ENCODE measurements at places on chromosomes 3 and 15.

- no peak for DNase-seq
Observed at GRCh38 chr3:42802876-42803413, 1.3 kb downstream of the HIGD1A start.

- DNase-seq = peak; percentile 25
Observed at GRCh38 chr15:82663186-82663600, 16.0 kb upstream of the CPEB1 start.

- DNase-seq = no peak
Observed at GRCh38 chr3:14768881-14769280, 49.9 kb upstream of the FGD5 start.

GRCh38 chr3:197197334-197197733 is 101.1 kb downstream of the DLG1 start:
- DNase-seq = no peak

DNA sequence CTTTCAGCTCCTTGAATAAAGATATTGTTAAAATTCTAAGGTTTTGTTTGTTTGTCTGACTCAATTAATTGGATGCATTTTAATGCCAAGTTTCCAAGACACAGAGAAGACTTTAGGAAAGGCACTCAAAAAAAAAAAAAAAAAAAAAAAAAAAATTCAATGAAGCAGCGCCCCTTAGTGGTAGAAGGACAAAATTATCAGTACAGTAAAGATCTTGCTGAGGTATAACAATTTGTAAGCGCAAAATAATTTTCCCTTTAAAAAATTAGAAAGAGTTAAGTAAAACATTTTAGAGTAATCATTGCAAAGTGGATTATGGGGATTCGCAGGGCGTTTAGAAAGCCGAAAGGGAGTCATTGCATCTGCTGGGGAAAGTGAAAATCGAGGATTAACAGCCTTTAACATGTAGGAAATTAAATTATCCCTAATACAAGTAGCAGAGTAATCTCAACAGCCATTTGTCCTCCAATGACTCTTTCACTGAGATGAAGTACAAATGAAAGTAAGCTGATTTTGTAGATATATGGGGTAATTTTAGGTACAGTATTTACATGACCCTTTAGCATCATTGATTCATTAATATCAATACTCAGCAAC is 5.8 kb upstream of the DIS3L start:
- no peak for DNase-seq

DNA sequence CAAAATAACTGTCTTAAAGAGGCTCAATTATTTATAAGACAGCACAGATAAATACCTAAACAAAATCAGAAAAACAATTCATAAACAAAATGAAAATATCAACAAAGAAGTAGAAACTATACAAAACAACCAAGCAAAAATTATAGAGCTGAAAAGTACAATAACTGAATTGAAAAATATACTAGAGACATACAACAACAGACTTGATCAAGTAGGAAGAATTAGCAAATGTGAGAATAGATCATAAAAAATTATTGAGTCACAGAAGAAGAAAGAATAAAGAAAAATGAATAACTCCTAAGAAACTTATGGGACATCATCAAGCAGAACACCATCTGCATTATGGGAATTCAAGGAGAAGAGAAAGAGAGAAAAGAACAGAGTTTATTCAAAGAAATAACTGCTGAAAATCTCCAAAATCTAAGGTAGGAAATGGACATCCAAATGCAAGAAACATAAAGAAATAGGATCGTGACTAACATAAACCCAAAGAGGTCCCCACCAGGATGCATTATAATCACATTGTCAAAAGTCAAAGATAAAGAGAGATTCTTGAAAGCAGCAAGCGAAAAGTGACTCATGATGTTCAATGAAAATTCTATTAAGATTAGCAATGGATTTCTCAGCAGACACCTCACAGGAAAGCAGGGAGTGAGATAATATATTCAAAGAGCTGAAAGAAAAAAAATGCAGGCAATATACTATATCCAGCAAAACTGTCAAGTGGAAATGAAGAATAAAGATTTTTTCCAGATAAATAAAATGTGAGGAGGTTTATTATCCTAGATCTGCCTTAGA is 85.9 kb downstream of the DCLK3 start:
- no peak for DNase-seq

GRCh38 chr15:43872416-43873020 is 45.7 kb downstream of the WDR76 start:
- DNase-seq = peak; percentile 11

GRCh38 chr15:48880070-48880634 is 2.2 kb downstream of the EID1 start:
- DNase-seq = no peak

DNA sequence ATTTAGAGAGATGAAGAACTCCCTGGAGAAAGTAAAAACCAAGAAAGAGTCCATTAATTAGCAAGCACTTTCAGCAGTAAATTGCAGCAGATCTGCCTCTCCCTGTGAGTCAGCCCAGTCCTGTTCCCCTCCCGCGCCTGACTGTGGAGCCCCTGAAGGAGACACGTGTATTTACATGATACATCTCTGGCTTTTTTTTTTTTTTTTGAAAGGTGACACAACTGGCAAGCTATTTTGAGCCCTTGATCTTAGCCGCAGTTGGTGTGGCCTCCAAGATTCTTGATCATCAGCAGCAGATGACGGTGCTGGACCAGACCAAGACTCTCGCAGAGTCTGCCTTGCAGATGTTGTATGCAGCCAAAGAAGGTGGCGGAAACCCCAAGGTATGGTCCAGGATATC is 271.8 kb upstream of the TPM1 start:
- no peak for DNase-seq
